ENCODE measurements at places on chromosomes 11 and 22.

GRCh38 chr11:1460986-1461825, 25.4 kb downstream of the MOB2 start:
- no peak for DNase-seq

DNA sequence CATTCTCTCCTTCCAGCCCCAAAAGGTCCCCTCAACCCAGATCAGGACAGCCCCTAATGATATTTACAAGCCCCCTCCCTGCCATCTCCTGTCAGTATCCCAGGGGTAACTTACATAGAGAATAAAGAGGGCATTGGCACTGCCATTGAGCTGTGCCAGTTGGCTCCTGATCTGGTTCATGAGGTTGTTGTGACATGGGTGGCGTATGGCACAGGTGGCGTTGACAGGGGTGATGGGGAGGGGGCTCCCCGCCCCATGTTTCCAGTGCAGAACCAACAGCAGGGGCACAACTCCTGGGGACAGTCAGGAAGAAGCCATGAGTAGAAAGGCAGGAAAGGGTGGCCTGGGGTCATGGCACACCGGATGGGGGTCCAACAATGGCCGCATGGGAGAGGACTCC, 1.9 kb downstream of the LIF start:
- no peak for DNase-seq

- DNase-seq, result no peak
Observed at GRCh38 chr22:45314786-45315185, 5.1 kb downstream of the FAM118A start.

GRCh38 chr11:63805844-63806415, 7.3 kb upstream of the SPINDOC start:
- DNase-seq, result no peak

All from stimulated activated CD8-positive, alpha-beta memory T cell treated with anti-CD3 and anti-CD28 coated beads, Interleukin-7, amount 100 ng/mL, for 1 hour (primary cell).